LoVo (cell line): ENCODE measurements at places on chromosomes 7 and 10.

GRCh38 chr10:68992636-68993440, 4.2 kb downstream of the KIFBP start:
- DNase-seq = no peak

- no peak for DNase-seq
Observed at GRCh38 chr7:68800316-68800715, 798.0 kb upstream of the AUTS2 start.

GRCh38 chr7:7201578-7202374, 19.4 kb downstream of the C1GALT1 start:
- DNase-seq = no peak

DNA sequence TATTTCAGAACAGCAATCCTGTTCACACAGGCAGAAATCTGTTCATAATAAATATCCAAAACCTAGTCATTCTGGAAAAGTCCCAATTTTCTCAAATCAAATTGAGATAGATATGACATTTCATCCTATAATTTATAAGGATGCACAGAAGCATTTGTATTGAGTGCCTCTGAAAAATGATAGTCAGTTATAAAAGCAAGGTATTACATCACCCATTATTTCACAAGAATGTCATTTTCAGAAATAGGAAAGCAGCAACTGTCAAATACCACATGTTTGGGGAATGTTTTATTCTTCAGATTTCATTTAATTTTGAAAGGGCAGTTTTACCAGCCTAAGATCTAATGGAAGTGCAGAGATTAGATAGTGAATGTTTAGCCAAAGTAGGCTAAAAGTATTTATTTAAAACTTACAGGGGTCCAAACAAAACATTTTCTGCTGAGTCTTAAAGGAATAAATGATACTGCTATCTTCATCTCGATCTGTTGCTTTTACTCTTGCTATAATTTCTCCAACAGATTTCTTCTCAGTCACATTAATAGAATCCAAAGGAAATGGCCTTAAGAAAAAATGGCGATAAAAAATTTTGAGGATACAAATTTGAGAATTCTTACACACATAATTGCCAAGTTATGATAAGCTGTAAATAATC, 185.8 kb downstream of the HGF start:
- DNase-seq = no peak
